Stimulated activated CD4-positive, alpha-beta T cell treated with anti-CD3 and anti-CD28 coated beads, TNF-alpha, amount 100 ng/mL, for 4 hours (primary cell): ENCODE measurements at places on chromosomes 2 and 18.

DNA sequence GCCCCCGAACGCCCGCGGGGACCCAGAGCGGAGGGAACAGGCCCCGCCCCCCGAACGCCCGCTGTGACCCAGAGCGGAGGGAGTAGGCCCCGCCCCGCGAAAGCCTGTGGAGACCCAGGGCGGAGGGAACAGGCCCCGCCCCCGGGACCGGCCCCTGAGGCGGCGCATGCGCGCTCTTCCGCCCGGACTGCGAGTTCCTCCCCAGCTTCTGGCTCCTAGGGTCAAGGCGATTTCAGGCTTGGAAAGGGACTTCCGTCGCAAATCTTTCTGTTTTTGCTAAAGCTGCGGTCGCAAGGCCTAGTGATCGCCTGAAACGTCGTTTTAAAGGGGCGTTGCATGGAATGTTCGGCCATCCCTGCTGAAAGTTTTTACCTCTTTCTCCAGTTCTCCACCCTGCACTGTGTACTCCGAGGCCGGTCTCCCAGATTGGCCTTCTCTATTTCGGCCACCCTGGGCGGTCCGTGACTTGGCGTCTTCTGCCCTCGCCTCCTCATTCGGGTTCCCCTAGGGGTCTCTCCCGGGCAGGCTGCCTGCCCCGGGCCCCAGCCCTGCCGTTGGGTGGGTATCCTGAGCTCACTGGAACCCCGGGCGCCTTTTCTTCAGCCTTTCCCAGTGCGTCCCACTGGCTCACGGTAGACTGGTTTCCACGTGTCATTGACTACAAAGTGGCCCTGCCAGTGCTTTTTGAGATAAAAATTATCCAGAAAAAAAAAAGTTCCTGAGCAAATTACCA lies 372 bp upstream of the WDSUB1 start:
- DNase-seq: peak; percentile 97

DNA sequence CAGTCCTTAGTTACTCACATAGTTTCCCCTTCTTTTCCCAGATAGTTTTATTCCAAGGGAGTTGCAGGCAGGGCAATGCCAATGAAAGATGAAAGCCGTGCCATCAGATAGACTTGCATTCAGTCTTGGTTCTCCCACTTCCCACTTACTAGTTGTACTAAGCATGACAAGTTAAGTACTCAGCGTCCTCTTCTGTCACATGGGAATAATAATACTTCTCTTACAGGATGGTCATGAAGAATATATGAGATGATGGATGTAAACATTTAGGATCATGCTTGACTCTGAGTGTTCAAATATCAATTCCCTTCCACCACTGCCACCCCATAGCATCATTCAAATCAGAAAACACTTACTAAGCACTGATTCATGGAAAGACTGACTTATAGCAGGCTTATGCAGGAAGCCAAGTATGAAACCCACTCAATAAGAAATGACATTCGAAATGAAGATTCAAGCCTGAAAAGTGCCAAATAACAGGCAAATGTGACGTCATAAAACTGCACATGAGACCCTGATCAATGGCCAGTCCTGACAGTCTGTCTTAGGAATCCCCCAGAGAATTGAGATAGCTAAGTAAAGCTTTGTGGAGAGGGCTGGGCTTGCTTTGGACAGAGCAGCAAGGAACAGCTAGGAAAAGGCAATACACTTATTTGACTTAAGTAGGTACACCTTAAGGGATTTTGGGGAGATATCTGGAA lies 11.1 kb upstream of the EVA1A start:
- no peak for DNase-seq

DNA sequence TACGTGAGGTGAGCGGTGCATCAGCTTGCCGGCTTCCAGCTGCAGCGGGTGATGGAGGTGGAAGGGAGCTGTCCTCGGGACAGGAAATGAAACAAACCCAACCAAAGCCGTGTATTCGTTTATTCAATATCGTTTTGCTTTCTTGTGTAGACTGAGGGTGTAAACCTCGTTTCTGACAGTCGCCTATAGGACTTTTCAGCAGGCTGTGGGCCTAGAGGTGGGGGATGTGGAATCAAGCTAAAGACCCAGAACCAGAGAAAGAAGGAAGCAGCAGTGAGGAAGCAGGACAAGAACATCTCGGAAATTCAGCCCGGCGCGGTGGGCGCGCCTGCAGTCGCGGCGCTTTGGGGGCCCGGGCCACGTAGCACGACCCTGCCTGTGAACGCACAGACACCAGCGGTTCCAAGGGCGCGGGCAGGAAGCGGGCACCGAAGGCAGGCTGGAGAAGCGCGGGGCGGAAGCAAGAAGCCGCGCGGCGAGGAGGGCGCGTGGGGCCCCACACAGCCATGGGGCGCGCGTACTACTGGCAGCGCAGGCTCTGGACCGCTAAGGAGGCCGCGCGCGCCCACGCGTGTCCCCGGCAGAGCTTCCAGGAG lies 755 bp upstream of the ATP9B start:
- no peak for DNase-seq

- no peak for DNase-seq
Measured at GRCh38 chr2:54770676-54771075, 47.2 kb downstream of the EML6 start.

- no peak for DNase-seq
Measured at GRCh38 chr2:203741566-203741965, 35.1 kb downstream of the CD28 start.

DNA sequence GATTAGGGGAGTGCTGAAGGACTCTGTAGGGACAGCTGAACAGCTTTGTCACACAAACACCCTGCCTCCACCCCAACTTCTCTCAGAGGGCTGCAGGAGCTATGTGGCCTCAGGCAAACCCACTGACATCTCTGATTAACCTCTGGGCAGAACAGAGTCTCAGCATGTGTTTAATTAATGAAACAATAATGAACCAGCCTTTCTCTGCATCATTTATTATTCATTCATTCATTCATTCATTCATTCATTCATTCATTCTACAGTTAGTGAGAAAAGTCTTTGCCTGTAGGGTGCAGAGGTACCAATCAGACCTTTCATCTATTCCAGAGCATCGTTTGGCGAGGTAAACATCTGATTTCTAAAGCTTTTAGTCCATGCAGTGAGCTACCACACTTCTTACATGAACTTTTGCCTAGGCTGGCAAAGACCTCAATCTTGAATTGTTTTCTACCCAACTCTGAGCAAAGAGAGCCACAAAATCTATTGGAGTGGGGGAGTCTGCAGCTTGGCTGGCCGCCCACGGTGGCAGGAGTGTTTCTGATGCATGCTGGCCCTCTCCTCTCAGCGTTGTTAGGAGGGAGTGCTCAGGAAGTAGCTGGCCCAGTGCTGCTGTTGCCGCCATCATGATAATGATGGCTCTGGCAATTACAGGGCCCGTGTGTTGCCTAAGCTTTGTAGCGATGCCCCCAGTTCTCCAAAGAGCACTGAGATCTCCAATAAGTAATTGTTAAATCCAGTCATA lies 198.9 kb downstream of the SMAD7 start:
- DNase-seq: no peak

- no peak for DNase-seq
Measured at GRCh38 chr2:7748717-7749415, 831.7 kb downstream of the RNF144A start.

GRCh38 chr2:178949584-178949983 lies 100.4 kb downstream of the CCDC141 start:
- DNase-seq: no peak

GRCh38 chr2:12169721-12170120 lies 423.3 kb downstream of the LPIN1 start:
- no peak for DNase-seq

- no peak for DNase-seq
Measured at GRCh38 chr2:74025971-74026612, 41.4 kb downstream of the TET3 start.

GRCh38 chr2:203453858-203454451 lies 81.1 kb downstream of the RAPH1 start:
- DNase-seq: no peak

- DNase-seq: no peak
Measured at GRCh38 chr2:189113963-189114362, 65.6 kb downstream of the COL5A2 start.

- DNase-seq: no peak
Measured at GRCh38 chr18:78973357-78974083, 6.1 kb upstream of the SALL3 start.

DNA sequence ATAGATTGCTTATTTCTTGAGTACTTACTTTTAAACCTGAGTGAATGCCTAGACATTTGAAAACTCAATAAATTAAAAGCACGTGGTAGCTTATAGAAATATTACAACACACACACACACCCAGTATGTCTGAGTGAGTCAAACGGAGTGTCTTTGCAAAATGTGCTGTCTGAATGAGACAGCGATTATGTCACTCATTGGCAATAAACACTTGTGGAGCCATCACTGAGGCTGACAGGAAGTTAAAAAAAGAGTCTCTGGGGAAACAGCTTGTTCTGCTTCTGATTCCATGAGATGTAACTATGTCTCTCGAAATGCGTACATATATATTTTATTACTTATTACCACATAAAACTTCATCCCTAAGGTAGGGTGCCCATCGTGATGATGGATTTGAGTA lies 22.3 kb upstream of the VPS4B start:
- no peak for DNase-seq

DNA sequence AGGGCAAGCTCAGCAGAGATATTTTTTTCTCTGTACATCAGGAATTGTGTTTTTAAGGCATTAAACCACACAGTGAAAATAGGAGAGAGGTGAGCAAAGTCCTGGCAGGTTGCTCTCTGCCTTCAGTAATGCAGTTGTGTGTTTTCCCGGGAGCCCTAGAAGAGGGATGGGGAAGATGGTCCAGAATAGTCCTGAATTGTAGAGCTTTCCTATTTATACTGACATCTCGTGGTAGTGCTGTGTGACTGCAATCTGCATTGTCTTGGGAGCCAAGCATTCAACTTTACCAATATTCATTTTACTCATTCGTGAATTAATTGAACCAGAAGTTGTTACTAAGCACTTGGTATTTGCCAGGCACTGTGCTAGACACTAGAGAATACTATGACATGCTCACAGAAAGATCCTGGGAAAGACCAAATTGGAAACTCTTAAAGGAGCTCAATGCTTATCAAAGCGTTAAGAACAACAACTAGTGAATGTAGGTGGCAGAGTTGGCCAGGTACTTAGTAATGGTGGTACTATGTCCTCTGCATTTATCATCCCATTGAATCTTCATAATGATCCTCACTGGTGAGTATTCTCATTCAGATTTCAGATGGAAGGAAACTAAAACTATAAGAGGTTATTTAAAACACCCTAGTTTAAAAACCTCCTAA lies 214.6 kb downstream of the TRIB2 start:
- no peak for DNase-seq

GRCh38 chr18:23650968-23651927 lies 11.5 kb downstream of the ANKRD29 start:
- DNase-seq: no peak

DNA sequence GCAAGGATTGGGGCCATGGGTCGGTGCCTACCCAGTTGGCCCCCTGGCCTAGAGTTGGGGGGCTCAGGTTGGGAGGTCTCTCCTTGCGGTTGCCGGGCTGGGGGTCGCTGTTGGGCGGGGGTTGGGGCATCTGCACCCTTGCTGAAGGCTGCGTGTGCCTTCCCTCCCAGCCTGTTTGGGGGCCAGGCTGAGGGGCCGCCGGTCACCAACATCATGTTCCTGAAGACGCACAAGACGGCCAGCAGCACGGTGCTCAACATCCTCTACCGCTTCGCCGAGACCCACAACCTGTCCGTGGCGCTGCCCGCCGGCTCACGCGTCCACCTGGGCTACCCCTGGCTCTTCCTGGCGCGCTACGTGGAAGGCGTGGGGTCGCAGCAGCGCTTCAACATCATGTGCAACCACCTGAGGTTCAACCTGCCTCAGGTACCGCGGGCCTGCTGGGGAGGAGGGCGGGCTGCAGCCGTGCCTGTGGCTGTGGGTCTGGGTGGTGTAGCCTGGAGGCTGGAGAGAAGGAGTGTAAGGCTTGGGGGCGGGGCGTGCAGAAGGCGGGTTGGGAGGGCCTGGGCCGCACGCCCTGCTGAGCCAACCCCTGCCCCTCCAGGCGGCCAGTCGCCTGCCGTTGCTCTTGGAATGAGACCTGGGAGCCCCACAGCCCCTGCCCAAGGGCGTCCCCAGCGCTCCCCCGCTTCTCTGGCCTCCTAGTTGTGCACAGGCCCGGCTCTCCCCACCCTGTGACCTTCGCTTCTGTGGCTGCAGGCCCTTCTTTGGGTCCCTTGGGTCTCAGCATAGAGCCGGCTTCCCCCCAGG lies 7.2 kb upstream of the NEU4 start:
- no peak for DNase-seq

GRCh38 chr18:62420151-62420512 lies 95.0 kb downstream of the TNFRSF11A start:
- peak; percentile 15 for DNase-seq

DNA sequence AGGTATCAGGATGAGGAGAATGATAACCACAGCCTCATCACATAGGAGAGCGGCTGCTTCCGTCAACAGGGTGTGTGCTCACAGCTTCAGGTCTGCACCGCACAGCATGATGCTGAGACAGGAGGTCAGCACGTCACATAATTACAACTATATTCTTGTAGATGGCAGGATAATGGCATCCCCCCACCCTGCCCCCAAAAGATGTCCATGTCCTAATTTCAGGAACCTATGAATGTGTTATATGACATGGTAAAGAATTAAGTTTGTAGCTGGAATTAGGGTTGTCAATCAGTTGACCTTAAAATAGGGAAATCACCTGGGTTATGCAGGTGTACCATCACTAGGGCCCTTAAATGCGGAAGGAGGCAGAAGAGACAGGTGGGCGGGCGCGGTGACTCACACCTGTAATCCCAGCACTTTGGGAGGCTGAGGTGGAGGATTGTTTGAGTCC lies 73.9 kb downstream of the ARL4C start:
- no peak for DNase-seq

DNA sequence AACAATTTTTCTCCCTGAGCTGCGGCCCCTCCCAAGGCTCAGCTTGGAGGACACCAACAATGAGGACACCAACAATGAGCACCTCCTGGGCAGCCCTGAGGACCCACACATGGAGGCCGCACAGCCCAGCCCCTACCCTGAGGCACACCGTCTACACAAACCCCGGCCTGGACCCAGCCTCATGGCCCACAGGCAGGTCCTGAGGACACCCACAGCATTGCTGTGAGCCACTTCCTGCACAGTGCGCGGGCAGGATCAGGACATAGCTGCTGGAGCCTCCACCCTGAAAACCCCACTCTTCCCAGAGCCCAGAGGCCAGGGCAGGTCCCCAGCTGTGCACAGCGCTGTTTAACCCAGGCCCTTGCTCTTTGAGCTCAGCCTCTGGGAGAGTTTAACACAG lies 194.3 kb downstream of the RTP5 start:
- DNase-seq: no peak

GRCh38 chr2:218798767-218799504 lies 17.0 kb downstream of the CYP27A1 start:
- no peak for DNase-seq

- DNase-seq: no peak
Measured at GRCh38 chr2:833180-833579, 117.5 kb upstream of the SNTG2 start.

DNA sequence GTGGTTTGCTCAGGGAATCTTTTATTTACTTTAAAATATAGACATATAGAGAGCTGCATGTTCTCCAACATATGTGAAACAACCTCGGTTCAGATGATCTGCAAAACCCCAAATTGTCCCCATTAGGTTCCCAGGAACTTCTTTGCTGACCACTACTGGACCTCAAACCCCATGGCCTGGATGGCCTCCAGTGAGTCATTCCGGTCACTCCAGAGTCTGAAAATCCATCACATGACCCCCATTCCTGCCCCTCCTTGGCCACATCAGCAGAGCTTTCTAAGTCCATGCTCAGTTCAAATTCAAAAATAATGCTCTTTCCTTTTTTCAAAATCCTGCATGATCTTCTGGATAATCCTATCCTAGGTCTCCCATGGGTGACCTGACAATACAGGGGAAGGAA lies 271.0 kb downstream of the TNS1 start:
- no peak for DNase-seq
